Stimulated activated CD4-positive, alpha-beta T cell treated with anti-CD3 and anti-CD28 coated beads, TNF-alpha, amount 100 ng/mL, for 4 hours (primary cell): ENCODE measurements at places on chromosomes 2 and 18.

GRCh38 chr2:96977631-96978195 is 8.7 kb downstream of the FAM178B start:
- no peak for DNase-seq

DNA sequence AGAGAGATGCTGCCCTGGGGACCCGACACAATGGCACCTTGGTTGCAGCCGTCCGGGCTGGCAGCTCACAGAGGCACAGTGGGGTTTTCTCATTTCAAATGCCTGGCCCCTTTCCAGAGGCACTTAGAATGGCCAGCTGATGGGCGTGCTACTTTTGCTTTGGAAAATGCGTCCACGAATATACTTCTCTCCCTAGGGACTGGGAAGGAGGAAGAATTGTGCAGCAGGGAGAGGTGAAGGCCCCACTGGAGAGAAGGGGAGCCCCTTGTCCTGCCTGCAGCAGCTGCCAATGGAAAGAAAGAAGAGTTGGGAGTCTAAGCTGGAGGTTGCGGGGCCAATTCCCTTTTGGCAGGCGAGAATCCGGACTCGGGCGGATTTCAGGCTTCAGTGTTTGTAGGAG is 1.1 kb upstream of the MAL start:
- DNase-seq, result no peak

DNA sequence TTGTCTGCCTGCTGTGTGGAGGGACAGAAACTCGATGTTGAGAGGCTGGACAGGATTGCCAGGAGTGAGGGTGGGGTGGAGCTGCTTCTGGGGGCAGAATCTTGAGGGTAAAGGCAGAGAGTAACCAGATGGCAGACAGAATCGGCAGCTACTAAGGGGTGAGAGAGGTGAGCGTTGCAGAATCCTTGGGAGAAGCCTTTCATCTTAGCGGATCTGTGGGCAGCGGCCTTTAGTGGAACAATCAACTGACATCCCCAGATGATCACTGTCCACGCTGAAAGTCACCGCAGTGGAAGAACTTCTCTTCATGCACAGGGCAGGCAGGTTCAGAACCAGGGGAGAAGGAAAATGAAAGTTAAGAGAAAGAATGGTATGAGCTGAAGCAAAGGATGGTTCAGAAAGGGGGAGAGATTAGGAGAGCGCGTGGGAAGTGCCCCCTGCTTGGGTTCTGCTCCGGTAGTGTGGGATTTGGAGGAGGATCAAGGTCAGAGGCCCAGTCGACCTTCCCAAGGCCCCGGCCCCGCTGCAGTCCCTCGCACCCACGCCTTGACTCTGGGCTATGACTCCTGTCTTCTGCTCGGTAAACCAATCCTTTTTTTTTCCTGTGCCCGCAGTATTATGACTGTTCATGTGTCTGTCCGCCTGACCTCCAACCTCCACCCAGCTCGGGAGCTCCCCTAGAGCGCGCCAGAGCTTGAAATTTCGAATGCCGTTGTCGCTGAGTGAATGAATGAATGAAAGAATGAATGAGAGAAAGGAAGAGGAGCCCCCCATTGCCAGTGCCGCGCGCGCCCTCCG is 584 bp downstream of the BOLA3 start:
- DNase-seq, result no peak

GRCh38 chr18:61496374-61496773 is 163.1 kb downstream of the CDH20 start:
- no peak for DNase-seq

DNA sequence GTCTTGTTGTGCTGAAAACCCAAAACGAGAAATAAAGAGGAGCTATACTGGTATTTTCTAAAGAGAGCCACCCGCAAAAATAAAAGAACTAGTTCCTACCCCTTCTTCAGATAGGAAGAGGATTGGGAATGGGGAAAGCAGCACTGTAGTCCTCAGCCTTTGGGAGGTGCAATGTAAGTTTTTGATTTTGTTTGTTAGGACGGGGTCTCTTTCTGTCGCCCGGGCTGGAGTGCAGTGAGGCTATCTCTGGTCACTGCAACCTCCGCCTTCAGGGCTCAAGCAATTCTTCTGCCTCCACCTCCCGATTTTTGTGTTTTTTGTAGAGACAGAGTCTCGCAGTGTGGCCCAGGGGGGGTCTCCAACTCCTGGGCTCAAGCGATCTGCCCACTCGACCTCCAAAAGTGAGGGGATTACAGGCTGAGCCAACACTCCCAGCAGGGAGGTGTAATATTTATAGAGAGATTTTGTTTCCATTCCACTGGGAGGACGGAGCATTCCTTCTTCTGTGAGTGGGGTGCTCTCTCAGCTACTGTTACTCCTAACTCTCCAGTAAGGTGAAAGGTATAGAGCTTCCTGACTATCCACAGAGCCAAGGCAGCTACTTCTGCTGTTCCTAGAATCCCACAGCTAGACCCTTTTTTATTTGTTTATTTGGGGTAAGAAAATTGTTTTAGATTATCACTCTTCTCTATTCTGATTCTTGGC is 13.1 kb upstream of the GULP1 start:
- no peak for DNase-seq

- no peak for DNase-seq
These were observed 135.8 kb downstream of the TPO start for GRCh38 chr2:1548910-1549673.

- no peak for DNase-seq
These were observed 114.4 kb upstream of the HAAO start for GRCh38 chr2:42906557-42907411.

GRCh38 chr18:49016648-49017539 is 66.1 kb upstream of the SMAD7 start:
- no peak for DNase-seq

DNA sequence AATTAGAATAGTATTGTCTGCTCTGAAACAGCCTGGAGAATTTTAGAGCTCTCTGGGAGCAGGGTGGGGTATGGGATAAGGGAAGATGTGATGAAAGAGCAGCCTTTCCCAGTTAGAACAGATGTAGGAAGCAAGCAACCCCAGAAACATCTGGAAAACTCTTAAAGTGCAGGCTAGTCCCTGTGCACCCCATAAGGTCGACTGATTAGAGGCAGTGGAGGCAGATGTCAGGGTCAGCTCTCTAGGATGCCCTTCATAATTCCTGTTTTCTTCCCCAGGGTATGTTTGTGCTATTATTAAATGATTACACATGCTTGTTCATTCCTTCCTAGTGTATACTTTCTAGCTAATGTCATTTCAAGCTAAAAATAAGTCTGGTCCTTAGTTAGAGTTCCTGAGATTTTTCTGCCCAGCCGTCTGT is 41.7 kb downstream of the PTPRM start:
- no peak for DNase-seq
